Fibroblast of pulmonary artery (primary cell): ENCODE measurements at places on chromosomes 5 and 9.
A peak's percentile ranks its signal among the peaks of the same experiment; 100 is the strongest.

DNA sequence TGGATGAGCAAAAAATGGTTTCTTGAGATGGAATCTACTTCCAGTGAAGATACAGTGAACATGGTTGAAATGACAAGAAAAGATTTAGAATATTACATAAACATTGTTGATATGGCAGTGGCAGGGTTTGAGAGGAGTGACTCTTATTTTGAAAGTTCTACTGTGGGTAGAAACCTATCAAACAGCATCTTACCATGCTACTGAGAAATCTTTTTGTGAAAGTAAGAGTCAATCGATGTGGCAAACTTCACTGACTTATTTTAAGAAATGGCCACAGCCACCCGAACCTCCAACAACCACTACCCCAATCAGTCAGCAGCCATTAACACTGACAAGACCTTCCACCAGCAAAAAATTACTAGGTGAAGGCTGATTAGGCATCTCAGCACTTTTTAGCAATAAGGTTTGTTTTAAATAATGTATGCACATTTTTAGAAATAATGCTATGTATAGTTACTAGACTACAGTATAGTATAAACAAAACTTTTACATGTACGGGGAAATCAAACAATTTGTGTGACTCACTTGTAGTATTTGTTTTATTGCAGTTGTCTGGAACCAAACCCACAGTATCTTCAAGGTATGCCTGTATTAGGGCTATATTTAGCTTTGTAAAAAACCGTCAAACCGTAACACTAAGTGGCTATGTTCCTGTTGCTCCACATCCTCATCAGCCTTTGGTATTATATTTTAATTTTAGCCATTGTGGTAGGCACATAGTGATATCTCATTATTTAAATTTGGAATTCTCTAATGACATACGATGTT lies 30.6 kb upstream of the ADAMTS6 start:
- DNase-seq, result no peak

GRCh38 chr5:2608391-2608790 lies 143.1 kb downstream of the IRX2 start:
- DNase-seq, result no peak

DNA sequence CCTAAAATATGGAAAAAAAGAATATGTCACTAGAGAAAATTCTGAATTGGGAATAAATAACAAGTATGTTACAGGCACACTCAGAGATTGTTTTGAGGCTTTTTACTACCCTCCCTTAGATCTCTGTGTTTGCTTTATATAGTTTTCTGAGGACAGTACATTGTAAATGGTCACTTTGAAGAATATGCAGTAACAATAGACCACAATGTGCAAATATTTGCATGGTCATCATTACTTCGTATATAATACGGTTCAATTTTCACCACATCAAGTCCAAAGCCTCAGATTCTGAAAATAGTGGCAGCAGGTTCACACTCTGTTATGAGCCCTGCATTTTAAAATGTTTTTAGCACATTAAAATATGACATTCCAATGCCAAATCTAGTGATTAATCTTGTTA lies 238.6 kb downstream of the ADAMTS6 start:
- no peak for DNase-seq

- no peak for DNase-seq
Measured at GRCh38 chr5:106292654-106293053, 1378.1 kb downstream of the EFNA5 start.

GRCh38 chr9:14250794-14251153 lies 63.2 kb downstream of the NFIB start:
- DNase-seq, result no peak

GRCh38 chr5:132214491-132214890 lies 13.2 kb downstream of the P4HA2 start:
- DNase-seq, result no peak

GRCh38 chr5:27437594-27438200 lies 399.3 kb upstream of the CDH9 start:
- no peak for DNase-seq

DNA sequence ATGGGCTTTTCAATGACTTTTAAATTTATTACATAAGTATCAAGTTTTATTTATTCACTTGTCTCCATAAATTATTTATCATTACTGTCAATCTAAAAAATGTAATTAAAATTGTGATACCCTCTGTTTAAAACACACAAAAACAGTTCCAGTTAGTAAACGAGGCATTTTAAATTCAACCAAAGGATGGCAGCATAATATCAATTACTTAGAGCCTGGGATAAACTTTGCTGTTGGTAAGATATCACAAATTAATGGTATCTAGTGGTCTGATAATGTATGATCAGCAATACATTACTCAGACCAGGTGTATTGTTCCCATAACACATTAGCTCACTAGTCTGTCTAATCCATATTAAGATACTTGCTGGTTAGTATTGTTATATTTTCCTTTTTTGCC lies 9.6 kb upstream of the IFNE start:
- DNase-seq, result peak; percentile 23

DNA sequence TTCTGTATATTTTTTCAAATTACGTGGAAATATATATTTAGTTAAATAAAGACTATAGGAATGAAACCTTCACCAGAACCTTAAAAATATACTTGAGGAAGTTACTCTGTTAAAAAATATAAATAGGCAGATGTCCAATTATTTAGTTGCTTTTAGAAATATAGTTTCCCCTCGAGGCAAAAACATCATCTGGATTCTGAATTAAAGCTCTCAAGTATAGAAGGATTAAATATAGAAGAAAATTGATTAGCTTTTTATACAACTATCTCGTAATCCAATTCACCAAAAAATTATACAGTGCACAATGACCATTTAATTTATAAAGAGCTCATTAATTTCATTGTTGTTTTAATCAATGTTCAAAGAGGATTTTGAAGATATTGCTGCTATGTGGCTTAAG lies 601.4 kb downstream of the GABRG2 start:
- DNase-seq, result no peak

- DNase-seq, result no peak
Measured at GRCh38 chr5:158264264-158264663, 405.3 kb upstream of the CLINT1 start.

DNA sequence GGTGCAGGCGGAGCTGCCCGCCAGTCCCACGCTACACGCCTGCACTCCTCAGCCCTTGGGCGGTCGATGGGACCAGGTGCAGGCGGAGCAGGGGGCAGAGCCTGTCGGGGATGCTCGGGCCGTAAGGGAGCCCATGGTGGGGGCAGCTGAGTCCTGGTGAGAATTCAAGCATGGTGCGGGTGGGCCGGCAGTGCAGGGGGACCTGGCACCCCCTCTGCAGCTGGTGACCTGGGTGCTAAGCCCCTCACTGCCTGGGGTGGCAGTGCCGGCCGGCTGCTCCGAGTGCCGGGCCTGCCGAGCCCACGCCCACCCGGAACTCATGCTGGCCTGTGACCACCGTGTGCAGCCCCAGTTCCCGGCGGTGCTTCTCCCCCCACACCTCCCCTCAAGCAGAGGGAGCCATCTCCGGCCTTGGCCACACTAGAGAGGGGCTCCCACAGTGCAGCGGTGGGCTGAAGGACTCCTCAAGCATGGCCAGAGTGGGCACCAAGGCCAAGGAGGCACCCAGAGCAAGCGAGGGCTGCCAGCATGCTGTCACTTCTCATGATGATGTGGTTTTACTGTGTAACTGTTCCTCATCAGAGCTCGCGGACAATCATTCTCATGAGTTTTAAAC lies 228.9 kb upstream of the CDH9 start:
- DNase-seq, result no peak

- DNase-seq, result no peak
Measured at GRCh38 chr9:137351781-137352501, 49.9 kb upstream of the NRARP start.

GRCh38 chr5:81425569-81425968 lies 31.6 kb upstream of the ACOT12 start:
- DNase-seq, result peak; percentile 66

DNA sequence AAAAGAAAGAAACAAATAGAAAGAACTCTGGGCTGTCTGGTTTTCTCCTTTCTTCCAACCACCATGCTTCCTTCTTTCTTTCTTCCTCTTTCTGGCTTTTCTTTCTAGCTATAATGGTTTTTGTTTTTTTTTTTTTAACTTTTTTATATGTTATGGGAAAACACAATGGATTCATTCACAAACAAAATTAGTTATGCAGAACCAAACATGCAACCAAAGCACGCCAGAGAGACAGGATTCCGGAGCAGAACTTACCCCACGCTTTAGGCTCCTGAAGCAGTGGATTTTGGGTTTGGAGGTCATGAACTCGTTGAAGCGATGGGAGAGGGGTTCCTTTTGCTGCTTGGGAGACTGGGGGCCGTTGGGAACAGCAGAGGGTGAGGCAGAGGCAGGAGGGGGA lies 88.3 kb downstream of the USP20 start:
- no peak for DNase-seq

GRCh38 chr9:105708405-105708804 lies 14.1 kb downstream of the TMEM38B start:
- no peak for DNase-seq

DNA sequence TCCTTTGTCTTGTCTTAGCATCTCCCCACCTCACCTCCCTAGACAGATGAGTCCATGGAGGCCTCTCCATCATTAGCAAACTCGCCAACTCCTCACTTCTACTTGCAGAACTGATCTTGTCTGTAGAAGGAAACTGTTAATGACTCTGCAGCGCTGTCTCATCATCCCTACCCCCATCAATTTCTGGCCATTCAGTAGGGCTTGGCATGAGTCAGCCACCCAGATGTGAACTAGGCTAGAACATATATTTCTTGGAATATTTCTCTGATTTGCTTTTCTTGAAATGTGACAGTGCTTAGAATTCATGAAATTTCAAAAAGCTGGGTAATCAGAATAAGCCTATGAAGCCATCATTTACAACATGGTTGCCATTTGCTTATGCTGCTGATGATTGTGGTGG lies 1125.0 kb upstream of the DMAC1 start:
- DNase-seq, result no peak

- DNase-seq, result no peak
Measured at GRCh38 chr9:71509054-71509453, 259.3 kb downstream of the CEMIP2 start.

DNA sequence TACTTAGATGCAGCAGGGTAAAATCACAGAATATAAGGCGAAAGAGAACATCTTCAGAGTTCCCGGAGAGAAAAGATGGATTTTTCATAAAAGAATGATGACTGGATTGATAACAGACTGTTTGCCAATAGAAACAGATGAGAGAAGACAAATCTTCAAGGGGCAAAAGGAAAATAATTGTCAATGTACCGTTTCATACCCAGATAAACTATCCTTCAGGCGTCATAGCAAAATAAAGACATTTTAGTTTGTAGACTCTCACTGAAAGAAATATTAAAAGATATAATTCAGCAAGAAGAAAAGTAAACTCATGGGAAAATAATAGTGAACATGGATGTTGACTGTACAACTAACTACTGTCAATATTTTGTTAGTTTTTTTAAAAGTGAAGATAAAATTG lies 174.2 kb downstream of the CRB2 start:
- DNase-seq, result no peak

DNA sequence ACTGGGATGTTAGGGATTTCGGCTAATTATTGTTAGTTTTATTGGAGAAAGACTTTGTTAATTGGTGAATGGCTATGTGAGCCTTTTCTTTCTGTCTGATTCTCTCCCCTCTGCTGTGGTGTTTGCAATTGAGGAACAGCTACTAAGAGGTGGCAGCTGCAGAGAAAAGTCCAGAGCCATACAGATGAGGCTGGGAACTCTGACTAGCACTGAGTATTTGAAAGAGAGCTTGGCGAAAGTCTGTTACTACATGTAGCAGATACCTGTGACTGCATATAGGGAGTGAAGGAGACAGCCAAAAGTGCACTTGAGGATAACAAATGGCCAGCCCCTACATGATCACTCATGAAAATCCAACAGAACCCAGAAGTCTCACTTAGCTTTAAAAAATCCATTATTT lies 44.3 kb upstream of the HSPB3 start:
- no peak for DNase-seq

DNA sequence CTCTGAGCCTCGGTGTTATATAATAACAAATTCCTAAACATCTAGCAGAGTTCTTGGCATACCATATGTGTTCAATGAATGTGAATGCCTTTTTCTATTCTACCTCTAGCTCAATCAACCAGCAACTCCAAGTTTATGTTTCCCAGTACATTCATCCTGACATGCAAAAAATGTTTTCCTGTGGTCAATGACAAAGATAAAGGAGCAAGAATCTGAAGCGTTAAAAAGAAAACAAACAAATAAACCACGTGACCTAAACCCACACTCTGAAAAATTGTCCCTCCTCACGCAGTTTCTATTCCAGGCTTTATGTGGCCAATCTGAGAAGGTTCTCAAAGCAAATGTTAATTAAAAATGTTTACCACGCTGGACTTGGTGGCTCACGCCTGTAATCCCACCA lies 18.0 kb downstream of the KLF4 start:
- no peak for DNase-seq

DNA sequence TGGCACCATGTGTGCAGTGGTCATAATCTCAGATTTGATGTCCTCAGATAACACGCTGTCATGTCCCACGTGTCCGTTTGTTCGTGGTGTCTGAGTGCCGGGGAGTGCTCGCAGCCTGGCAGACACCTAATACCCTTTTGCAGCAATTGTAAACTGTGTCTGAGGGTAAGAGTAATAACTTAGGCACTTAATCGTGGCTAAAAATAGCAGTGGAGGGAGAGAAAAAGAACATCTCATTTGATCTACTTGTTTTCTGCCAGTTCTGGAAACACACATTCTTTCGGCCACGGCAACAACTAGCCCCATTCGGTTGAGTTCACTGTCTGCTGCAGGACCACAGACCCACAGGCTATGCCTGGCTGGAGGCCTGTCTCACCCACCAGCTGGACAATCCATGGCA lies 16.5 kb downstream of the ADCY2 start:
- DNase-seq, result no peak

DNA sequence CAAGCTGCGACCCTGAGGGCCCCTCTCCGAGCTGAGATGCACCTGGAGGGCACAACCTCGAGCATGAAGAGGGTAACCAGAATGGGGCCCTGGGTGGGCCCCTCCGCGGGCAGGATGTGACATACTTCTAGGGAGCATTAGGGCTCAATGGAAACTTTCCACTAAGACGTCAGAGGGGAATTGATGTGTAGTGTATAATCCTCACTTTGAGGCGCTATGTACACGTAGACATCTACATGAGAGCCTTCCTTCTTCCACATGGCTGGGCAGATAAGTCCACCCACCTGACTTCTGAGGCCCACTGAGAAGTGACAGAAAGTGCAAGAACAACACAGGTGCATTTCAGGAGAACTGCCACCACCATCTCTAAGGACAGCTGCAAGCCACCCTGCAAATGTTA lies 61.0 kb downstream of the DAP start:
- no peak for DNase-seq

DNA sequence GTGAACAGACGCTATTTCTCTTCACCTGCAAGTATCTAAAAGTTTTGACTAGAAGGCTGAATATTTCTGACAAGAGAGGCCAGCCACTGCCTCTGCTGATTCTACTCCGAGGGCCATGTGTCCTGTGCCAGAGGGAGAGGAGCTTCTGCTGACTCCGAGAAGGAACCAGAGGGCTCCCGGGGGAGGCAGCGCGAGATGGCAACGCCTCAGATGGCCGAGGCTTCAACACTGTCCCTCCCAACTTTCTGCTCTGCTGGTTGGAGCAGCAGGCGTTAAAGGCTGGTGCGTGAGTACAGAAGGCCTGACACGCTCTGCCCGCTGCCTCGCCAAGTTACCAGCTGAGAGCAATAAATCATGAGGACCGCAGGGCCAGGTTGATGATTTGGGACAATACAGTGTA lies 178.8 kb downstream of the GAPVD1 start:
- DNase-seq, result no peak

GRCh38 chr9:79221084-79221483 lies 350.7 kb upstream of the TLE4 start:
- peak; percentile 90 for DNase-seq

- no peak for DNase-seq
Measured at GRCh38 chr5:115940080-115940810, 22.0 kb upstream of the LVRN start.

- DNase-seq, result no peak
Measured at GRCh38 chr5:139236479-139236878, 38.3 kb upstream of the SIL1 start.
